ENCODE measurements at places on chromosomes 16 and 17.

DNA sequence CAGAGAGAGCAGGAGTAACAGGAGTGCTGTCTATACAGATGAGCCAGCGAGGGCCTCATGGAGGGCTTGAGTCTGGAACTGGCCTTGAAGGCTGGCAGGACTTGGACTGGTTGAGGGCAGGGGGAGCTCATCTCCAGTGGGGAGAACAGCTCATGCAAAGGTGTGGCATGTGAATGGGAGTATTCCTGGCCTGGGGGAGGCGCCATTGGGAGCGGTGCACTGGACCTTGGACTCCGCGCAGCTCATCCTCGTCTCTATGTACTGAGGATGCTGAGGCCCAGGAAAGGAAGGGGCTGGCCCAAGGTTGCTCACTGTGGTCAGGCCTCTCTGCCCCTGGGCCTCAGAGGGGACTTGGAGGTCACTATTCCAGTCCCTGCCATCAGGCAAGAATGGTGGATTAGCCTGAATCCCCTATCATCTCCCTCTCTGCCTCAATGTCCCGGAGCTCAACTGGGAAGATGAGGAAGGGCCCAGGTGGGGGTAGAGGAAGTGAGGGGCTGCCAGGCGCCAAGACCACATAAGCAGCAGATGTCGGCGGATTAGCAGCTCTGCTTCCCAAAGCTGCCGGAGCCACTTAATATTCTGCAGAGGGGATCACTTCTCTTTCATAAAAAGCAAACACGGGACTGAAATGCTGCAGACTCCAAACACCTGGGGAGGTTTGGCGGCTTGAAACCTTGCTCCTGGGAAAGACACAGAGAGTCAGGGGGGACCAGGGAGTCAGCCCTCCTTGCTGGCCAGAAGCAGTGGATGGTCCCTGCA, 88.9 kb downstream of the SDK2 start:
- no peak for DNase-seq

- DNase-seq, result no peak
Measured at GRCh38 chr17:2025220-2025621, at the start of gene RTN4RL1. Gene RTN4RL1 (minus strand): TSS chr17:2025334. CDS start chr17:2024865, 469 bp downstream.

DNA sequence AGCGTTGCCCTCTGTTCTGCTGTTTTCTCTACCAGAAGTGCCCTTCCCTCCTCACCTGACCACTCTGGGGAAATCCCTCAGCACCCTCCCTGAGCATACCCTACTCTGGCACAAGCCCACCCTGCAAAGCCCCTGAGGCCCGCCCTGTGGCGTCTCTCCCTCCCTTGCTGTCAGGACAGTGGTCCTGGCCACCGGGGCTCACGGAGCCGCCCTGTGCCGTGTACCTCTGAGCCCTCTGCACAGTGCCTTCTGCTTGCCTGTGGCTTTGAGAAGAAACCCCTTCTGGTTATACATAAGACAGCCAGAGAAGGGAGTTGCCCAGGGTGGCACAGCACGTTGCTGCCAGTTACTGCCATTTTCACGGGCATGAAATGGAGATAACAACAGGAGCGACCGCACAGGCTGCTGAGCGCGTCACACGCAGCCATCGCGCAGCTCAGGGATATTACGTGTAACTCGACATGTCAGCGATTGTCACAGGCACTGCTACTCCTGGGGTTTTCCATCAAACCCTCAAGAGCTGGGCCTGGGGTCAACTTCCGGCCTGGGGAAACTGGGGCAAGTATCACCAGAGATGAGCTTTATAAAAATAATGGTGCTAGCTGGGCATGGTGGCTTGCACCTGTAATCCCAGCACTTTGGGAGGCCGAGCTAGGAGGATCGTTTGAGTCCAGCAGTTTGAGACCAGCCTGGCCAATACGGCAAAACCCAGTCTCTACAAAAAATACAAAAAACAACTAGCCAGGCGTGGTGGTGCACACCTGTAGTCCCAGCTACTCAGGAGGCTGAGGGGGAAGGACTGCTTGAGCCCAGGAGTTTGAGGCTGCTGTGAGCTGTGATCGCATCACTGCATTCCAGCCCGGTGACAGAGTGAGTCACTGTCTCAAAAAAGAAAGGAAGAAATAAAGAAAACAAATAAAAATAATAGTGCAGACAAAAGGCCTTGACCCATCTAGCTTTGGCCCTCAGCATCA, 14.8 kb downstream of the SCGB1C2 start:
- DNase-seq, result no peak

DNA sequence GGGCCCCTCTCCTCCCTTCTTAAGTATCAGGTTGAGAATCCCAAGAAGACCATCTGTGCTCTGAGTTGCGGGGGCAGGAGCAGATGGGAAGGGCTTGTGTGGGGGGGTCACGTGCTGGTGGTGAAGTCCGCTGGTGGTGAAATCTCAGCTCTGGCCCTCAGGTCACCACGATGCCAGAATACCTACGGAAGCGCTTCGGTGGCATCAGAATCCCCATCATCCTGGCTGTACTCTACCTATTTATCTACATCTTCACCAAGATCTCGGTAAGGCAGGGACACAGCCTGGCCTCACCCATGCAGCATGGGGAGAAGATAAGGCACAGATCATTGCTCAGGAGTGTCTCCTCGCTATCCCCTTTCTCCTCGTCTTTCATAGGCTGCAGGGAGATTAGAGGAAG, 29.7 kb downstream of the SLC5A11 start:
- no peak for DNase-seq

GRCh38 chr16:1066584-1067172, 5.9 kb upstream of the SSTR5 start:
- no peak for DNase-seq

DNA sequence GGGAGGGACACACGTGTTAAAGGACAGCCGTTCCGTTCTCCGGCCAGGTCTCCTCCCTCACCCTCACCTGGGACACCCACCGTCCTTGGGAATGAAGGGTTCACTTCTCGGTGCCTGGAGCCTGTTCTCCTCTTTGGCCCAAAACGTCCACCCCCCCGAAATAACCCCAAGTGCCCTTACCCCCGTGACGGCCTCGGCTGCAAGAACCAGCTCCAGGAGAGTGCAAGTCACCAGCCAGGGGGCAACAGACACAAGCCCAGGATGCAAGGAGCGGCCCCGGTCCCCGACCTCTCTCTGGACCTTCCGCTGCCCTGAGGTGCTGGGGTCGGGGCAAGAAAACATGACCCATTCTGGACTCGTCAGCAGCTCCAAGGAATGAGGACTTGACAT, 20.0 kb upstream of the UBE2I start:
- no peak for DNase-seq

DNA sequence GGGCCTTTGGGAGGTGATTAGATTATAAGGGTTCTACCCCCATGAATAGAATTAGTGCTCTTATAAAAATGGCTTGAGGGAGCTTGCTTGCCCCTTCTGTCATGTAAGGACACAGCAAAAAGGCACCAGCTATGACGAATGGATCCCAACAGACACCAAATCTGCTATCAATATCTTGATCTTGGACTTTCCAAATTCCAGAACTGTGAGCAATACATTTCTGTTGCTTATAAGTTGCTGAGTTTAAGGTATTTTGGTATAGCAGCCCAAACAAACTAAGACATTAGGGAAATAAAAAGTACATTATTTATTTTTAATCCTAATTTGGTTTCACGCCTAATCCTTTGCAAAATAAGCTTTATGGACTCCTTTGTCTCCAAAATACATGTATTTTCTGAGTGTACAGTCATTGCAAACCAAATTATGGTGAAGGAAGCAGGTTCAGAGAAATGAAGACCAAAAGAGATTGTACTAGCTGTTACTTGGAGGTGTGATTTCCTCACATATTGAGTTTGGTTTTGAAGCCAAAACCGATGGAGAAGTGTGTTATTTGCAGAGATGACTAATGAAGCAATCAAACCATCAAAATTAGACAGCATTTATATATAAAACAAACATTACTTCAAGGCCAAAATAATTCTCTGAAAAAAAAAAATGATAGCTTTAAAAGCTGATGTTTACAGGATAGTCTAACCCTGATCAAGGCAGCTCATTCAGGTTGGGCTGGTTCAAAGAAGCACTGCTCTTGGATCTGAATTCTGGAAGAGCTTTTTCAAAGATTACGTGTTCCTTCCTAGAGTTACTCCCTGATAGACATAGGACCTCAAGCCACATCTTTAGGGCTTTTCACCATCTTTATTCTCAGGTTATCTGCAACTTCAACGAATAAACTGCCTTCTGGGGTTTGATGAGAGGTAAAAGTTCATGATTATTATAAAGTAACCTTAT, 71.6 kb downstream of the MYO1D start:
- DNase-seq, result no peak

- DNase-seq, result no peak
Measured at GRCh38 chr16:17204644-17205043, 266.1 kb downstream of the XYLT1 start.

- no peak for DNase-seq
Measured at GRCh38 chr17:79934653-79934970, 95.4 kb upstream of the CBX4 start.

Data from vagina (tissue), 2 donors.